Central memory CD4-positive, alpha-beta T cell (primary cell): ENCODE measurements at places on chromosomes 11 and 22.

DNA sequence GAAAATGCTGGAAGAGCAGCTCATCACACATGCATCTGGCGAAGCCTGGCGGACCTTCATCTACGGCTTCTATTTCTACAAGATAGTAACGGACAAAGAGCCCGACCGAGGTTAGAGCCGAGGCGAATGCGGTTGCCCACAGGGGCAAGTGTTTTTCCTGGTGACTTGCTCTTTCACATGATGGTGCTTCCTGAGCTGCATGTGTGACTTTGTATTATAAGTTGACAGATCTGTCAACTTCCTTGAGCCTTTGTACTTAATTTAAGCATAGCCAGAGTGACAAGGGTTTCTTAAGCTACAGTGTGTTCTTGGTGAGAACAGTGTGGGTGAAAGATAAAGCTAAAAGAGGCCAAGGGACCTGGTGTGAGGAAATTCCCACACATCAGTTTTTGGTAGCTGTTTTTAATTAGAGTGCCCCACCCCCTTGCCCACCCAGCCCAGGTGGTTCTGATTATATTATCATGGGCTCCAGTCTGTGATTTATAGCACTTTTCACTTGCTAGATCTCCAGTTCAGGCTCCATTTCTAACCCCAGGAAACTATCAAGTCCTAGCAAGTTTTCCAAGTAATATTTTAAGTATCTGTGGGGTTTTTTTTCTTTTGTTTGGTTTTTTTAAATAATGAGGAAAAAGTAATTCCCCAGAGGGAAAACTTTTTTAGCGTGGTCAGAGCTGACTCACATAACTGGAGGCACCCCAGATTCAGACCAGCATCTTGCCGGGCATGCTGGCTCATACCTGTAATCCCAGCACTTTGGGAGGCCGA is 68.0 kb upstream of the YWHAH start:
- DNase-seq, result no peak

GRCh38 chr11:46896719-46897406 is 21.5 kb downstream of the LRP4 start:
- no peak for DNase-seq

GRCh38 chr11:91230647-91231046 is 994.0 kb upstream of the FAT3 start:
- DNase-seq, result no peak

- DNase-seq, result no peak
These were observed 66.1 kb upstream of the B3GAT1 start for GRCh38 chr11:134478176-134478575.

- DNase-seq, result no peak
These were observed 16.6 kb upstream of the PHOX2A start for GRCh38 chr11:72260574-72260973.

GRCh38 chr11:69513663-69514224 is 32.3 kb downstream of the LINC01488 start:
- no peak for DNase-seq

GRCh38 chr22:32620992-32621391 is 146.4 kb downstream of the FBXO7 start:
- DNase-seq, result no peak

- DNase-seq, result no peak
These were observed 1.8 kb upstream of the PGA3 start for GRCh38 chr11:61201476-61201875.

DNA sequence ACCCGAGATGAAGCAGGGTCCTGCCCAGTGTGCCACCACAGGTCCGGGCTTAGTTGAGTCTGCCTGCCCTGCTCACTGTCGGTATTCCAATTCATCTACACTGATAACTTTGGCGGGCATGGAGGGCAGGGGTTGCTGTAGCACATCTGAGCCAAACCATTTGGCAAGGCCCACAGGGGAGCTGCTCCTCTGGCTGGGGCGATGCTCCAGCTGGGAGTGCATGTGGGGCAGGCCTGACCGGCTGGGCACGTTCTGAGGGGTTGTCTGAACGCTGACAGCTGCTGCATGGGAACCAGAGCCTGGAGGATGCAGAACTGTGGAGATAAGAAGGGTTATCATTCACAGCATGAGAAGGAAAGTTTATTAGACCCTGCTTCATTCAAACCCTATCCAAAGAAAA is 40.4 kb downstream of the DRG1 start:
- no peak for DNase-seq

DNA sequence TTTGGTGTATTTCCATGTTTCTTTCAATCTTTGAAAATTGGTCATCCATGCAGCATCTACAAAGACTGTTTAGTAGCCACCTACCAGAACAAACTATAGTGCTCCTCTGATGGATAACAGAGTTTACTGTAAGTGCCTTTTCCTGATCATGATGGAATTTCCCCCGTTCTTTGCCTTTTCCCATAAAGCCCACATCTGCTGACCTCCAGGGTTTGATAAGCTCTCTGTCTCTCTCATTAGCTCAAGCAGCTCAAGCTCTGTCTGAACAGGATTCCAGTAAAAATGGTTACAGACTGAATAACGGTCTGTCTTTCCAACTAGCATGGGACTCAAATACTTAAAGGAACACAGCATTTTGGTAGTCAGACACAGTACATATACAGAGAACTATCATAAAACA is 308.4 kb upstream of the SORL1-AS1 start:
- DNase-seq, result no peak

- no peak for DNase-seq
These were observed 1292.6 kb downstream of the LRRC4C start for GRCh38 chr11:40166892-40167291.

DNA sequence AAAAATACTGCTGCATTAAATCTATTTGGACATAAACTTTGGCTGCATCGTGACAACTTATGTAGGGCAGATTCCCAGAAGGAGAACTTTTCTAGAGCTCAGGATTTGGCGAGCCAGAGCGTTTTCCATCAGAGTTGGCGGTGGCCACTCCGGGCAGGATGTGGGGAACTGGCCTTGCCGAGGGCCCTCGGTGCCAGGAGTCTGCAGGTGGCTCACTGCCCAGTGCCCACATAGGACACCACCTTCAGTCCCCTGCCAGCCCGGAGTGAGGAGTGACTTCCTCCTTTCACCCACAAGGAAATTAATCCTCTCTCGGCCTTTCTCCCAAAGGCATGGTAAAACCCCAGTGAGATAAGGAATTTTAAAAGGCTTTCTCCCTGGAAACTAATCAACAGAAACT is 1.6 kb upstream of the LGALS2 start:
- no peak for DNase-seq

DNA sequence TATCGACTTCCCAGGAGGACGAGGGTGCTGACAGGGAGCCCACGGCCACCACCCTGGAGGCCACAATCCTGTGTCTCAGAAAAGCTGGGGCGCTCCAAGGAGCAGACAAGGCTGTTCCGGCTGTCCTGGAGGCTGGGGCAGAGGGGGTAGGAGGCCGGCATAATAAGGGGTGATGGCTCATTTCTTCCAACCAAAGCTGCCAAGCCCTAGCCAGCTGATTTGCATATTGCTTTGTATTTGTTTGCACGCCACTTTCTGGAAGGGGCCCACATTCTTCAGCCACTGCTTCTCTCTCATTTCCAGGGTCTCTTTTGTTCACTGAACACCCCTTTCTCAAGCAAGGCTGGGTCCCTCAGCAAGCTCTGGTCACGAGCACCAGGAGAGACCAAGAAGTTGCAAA is 4.7 kb downstream of the PDE2A start:
- DNase-seq, result no peak

GRCh38 chr11:126544108-126545056 is 188.9 kb downstream of the ST3GAL4 start:
- no peak for DNase-seq

DNA sequence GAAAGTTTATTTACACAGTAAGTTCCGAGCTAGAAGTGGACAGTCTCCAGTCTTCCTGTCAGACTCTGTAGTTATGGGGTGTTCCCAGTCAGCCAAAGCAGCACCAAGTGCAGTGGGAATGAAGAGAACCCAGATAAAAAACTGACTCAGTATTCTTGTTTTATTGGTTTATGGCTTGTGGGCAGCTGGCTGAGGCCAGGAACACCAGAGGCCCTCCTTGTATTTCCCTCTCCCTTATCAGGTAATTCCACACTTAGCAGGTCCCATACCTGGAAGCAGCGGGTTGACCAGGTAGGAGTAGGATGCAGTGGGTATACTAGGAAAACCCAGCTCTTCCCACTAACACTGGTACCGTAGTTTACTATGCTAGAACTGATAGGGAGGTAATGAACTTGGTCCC is 3.5 kb upstream of the BACE1-AS start:
- no peak for DNase-seq

DNA sequence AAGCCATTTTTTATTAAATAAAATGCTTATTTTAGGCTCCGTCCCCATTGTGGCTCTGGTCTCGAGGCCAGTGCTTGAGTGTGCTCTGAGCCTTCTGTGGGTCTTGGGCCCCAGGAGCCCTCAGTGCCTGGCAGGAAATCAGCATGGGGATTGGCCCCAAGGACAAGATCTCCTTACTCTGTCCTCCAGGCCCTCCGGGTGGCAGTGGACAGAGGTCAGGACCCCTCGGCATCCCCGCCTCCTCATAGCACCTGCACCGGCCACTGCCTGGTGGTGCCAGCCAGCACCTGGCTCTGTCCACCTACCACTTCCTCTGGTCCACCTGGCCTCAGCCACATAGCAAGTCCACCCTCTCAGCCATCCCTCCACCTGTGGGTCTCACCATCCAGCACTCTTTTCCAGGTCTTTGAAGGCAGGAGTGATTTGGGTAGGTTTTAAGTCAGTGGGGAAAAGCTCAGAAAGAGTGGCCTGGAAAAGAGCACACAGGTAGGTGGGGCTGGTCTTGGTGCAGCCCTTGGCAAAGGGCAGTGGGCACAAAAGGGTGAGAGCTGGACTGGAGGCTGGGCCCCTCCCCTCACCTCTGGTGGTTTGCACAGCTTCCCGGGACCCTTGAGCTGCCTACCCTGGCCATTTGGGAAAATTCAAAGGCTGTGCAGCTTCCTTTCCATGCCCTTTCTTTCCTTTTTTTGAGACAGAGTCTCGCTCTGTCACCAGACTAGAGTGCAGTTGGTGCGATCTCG is 3.5 kb downstream of the CLDN5 start:
- DNase-seq, result no peak

DNA sequence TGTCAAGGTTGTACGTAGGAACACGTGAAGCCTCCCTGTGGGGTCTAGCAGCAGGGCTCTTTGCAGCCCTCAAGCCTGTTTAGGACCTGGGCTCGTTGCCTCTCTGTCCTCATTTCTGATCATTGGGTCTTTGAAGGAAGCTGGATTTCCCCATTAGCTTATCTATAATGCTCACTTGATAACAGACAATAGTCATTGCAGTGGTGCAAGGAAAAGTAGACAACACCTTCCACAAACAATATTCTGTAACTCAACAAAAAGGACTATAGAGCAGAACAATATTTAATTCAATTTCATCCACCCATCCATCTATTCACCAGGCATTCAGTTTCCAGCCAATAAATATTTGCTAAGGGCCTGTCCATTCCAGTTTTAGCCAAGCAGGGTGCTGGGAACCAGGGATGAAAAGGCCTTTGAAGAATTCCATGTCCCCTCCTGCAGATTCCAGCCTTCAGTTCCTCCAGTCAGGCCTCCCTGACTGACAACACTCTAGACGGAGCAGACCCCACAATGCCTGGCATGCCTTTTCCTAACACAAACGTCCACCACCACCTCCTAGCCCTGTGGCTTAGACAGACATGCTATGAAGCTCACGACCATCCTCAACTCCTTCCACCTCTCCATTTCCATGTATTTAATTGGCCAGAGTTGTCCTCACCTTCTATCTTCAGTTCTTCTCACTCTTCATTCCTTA is 12.7 kb upstream of the POLD3 start:
- DNase-seq, result no peak

GRCh38 chr22:33519071-33519973 is 401.0 kb downstream of the LARGE1 start:
- no peak for DNase-seq

DNA sequence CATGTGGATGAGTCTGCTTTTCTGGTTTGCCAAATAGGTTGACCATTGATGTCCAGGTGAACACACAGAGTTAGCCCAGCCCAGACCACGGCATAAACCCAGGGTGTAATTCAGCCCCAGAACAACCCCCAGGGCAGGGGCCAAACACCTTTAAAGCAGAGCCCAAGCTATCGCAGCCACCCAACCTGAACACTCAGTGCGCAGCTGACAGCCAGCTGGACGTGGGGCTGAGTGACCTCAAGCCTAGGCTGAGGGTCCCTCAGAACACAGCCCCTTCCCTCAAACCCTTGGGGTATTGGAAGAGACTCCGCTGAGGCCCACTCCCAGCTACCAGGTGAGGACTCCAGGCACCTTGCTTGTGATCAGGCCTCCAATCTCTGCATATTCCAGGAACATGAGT is 161.5 kb upstream of the NECTIN1 start:
- no peak for DNase-seq

DNA sequence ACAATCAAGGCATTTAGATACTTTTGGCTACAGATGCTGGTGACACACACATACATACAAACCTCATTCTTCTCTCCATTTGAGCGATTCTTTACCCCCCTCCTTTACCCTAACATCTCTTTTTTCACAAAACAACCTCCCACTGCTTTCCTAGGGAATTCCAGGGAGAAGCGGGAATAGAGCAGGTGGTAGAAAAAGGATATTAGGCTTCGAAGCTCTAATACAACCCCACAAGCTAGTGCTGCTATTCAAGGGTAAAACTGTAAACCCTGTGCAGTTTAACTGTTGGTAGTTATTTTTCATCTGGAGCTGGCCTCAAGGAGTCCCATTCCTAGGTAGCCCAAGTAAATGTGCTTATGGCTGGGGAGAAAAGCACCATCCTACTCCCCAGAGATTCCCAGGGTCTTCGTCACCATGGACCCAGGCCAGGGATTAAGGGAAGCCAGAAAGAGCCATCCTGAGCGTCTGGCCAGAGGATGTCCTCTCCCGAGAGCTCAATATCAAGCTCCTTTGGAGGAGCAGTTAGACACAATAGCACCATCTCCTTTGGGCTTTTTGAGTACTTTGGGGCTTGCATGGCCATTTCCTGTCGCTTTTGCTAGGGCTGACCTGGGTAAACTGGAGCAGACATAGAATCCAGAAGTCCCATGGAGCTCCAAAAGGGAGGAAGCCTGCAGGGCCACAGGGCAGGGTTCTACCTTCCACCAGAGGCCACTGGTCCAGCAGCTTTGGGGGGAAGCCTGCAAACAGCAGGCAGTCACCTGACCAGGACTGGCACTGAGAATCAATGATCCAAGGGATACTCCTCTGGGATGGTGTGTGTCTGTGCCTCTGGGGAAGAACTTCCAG is 3.1 kb downstream of the MAML2 start:
- no peak for DNase-seq

- no peak for DNase-seq
These were observed 1462.9 kb upstream of the RAG2 start for GRCh38 chr11:38060920-38061319.

DNA sequence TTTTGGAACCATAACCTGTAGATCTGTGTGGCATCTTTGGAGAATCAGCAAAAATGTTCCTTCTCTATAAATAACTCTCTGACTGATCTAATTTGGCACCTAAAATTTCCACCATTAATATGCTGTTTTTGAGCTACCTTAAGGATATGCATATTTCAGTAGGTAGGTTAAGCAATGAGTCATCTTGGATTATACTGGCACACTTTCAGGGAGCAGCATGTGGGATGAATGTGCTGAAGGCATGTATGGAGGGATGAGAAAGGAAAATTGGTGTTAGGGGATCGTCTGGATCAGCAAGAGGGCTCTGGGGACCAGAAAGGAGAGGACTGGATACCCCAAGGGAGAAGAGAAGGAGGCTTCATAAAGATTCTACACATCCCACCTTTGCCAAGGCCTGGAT is 44.6 kb upstream of the ELF5 start:
- DNase-seq, result no peak

GRCh38 chr11:87295237-87295636 is 257.5 kb downstream of the TMEM135 start:
- no peak for DNase-seq

GRCh38 chr11:16148301-16148931 is 207.9 kb downstream of the SOX6 start:
- DNase-seq, result no peak
